ENCODE measurements at places on chromosomes 2 and 18.

DNA sequence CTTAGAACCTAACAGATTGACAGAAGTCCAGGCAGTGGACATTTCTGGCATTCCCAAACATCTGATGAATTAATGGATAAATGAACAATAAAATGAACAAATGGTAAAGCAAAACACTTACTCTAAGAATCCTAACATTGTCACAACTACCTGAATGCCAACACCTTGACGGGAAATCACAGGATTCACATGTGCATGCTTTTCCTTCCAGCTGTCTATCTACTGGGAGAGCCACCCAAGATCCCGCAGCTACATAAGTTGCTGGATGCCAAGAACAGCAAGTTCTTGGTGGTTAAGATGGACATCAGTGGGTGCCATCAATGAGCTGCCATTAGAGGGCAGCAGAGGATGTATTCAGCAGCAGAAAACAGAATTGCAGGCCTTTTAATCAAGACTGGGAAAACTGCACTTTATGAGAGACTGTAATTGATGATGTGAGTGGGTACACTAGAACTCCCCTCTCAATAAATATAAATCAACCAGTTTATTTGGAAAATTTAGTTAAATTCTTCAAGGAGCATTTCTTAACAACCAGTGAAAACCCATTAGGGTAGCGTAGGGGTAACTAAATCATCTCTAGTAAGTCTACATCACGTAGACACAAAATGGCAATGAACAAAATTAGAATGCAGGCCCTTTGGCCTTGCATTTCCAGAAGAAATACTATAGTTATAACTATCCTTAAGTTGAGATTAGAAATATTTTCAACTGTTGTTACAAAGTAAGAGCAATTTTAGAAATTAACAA is 45.6 kb downstream of the SESTD1 start:
- DNase-seq, result no peak

DNA sequence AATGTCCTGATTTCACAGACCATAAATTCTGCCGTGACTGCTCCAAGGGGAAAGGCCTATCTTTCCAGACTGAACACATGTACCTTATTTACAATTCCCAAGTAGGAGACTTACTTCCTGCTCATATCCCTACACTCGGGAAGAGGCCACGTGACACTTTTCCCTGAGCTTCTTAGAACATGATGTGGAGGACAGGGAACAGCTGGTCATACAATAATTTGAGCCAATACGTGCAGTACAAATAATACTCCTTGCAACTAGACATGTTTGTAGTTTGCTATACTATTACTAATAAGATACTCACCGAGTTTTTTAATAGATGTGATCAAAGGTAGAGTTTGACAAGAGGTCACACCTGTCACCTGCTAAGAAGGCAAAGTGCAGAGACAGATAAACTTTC is 256.4 kb downstream of the SP3 start:
- no peak for DNase-seq

- DNase-seq, result no peak
Observed at GRCh38 chr2:134146161-134146560, 107.7 kb upstream of the MGAT5 start.

- no peak for DNase-seq
Observed at GRCh38 chr2:74554820-74555531, 456 bp downstream of the DOK1 start.

- no peak for DNase-seq
Observed at GRCh38 chr2:218832520-218832919, 917 bp upstream of the PRKAG3 start.

GRCh38 chr2:238127165-238128060 is 11.1 kb upstream of the KLHL30 start:
- DNase-seq, result no peak

GRCh38 chr2:208363485-208363884 is 43.1 kb upstream of the PTH2R start:
- DNase-seq, result no peak

DNA sequence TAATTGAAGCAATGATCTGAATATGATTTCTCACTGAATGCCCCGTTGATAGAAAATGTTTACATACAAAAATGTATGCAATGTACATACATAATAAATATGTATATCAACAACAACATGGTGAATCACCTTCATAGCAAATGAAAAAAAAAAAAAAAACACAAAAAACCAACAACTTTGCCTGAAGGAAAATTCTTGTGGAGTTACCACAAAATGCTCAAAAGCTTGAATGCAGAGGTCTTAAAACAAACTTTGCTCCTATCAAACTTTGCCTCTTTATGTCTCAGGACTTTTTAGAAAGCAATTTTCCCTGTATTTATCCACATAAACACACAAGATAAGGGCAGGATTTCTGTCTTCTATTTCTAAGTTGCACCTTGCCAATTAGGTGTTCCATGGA is 92.9 kb upstream of the SIX2 start:
- no peak for DNase-seq

DNA sequence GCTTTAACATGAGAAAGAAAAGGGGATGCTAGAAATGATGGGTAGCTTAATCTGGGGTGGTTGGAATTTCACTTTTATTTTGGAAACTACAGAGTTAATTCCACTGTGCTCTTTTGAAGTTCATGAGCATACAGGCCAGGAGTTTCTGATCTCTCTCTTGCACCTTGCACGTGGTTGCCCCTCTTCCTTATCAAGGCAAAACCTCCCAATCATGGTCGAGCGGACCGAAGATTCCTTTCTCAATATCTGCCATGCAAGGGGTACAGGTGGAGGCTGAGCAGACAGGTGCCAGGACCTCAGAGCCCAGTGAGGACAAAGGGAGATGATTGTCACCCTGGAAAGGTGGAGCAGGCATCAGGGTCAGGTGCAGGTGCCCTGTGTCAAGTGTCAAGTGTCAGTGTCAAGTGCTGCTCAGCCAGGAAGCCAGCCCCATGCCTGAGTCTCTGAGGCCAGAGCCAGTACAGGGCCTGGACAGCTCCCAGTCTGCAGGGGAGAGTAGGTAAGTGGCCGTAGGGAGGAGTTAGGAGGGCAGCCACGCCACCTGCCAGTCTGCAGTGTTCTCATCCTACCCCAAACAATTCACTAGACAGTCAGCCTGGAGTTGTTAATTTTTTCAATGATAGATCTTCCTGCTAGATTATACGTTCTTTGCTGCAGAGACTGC is 42.2 kb downstream of the LPIN1 start:
- DNase-seq, result no peak

DNA sequence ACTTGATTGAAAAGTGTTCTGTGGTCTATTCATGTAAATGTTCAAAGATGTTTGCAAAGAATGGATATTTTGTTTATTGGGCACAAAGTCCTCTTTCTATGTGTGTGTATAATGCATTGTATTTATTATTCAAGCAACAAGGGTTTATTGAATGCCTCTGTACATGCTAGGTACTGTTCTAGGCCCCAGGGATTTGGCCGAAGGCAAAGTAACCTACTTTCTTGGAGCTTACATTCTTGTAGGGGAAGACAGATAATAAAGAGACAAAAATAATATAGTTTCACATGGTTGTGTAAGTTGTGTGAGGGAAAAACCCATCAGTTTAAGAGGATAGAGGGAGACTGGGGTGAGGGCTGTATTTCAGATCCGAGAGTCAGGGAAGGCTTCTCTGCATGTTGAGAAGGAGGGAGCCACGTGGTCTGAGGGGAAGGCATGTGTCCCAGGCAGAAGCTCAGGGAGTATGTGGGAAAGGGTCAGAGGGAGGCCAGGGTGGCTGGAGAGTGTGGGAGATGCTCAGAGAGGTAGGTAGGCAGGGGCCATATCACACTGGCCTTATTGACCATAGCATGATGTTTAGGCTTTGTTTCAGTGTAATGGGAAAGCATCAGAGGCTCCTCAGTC is 40.4 kb upstream of the GPR155 start:
- no peak for DNase-seq

DNA sequence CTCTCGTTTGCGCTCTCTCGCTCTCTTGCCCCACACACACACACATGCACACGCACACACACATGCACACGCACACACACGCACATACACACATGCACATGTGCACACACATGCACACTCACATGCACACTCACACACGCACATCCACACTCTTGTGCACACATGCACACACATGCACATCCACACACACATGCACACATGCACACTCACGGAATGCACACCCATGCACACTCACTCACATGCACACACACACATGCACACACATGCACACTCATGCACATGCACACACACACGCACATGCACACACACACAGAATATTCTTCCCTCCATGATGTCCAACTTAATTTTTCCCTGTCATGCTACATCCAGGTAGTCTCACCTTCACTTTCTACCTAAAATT is 360.1 kb downstream of the DCC start:
- DNase-seq, result no peak

GRCh38 chr18:9453283-9453682 is 22.0 kb upstream of the RALBP1 start:
- DNase-seq, result no peak

DNA sequence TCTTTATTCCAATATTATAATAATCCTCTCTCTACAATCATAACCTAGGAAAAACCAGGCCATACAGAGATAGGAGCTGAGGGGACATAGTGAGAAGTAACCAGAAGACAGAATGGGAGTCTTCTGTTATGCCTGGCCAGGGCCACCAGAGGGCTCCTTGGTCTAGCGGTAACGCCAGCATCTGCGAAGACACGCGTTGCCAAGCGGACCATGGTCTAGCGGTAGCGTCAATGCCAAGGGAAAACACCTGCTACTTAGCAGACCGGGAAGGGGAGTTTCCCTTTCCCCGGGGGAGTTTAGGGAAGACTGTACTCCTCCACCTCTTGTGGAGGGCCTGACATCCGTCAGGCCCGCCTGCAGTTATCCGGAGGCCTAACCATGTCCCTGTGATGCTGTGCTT is 36.6 kb downstream of the ARL6IP6 start:
- DNase-seq, result no peak

GRCh38 chr2:69685321-69686048 is 41.9 kb upstream of the AAK1 start:
- no peak for DNase-seq

DNA sequence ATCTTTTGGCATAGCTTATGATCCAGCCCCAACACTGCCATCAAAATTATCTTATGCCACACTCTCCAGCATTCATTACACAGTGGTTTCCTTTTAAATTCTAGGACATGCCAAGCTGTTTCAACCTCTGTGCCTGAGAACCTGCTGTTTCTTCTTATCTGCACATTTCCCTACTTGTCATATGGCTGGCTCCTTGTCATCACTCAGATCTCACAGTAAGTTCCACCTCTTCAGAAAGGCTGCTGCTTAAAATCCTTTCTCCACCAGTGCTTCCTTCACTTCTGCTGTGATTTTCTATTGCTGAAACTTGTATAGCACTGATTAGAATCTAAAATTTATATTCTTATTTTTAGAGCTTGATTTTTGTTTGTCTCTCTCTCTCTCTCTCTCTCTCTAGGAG is 43.4 kb downstream of the MC4R start:
- DNase-seq, result no peak

DNA sequence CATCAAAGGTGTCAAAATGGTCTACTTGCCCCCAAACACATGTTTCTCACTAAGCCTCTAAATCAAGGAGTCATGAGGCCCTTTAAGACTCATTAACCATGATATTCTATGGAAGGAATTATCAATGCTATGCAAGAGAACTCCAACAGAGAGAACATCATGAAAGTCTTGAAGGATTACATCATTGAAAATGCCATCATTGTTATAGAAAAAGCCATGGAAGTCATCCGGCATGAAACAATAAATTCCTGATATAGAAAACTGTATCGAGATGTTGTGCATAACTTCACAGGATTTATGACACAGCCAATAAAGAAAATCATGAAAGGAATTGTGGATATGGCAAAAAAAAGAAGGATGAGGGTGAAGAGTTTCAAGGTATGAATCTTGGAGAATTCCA is 1363.6 kb upstream of the CDH2 start:
- DNase-seq, result no peak

DNA sequence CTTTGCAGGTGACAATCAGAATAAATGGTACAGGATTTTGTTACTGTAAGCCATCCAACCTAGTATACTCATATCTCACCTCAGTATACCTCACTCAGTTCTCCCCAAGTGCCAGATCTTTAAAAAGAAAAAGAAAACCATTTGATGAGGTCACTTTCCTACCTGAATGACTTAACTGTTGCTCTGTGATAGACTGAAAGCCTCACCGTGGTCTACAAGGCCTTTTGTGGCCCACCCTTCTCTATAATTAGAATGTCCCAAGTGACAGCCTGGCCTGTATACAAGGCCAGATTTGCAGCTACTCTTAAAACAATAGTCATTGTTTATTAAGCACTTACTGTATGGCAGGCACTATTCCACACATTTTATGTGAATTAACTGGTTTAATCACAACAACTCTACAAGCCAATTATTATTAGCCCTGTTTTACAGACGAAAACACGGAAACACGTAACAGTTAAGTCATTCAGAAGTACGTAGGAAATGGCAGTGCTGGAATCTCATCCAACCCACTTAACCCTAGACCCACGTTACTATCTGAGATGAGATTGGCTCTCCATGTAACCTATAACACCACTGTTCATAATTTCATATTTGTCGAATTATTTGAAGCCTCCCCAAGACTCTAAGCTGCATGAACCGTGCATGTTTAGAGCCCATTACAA is 28.3 kb downstream of the PKP4 start:
- no peak for DNase-seq

GRCh38 chr2:8267048-8267447 is 414.8 kb upstream of the ID2 start:
- no peak for DNase-seq

GRCh38 chr2:168224346-168224745 is 23.0 kb downstream of the STK39 start:
- no peak for DNase-seq

DNA sequence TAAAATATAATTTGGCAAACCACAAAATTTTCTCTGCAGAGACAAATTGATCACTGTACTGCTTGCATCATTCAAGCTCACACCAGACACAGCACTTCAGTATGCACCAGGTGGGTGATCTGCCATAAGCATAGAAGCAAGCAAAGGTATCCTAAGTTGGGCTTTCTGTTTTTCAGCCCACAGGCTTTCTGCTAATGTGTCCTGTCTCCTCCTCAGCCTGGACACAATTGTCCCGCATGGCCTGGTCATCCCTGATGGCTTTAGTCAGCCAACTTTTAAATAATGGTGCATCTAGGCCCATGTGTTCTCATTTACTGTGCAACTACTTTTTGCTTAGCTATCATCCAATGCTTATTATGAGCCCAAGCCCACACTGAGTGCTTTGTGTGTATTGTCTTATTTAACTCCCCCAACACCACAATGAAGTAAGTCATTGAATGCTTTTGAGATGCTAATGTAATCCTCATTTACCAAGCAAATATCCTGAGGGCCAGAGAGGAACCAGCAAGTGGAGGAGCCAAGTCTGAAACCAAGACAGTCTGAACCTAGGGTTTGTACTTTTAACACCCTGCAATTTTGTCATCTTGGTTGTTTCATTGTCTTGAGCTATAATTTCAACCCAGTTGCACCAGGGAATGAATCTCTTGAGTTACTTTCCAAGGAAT is 111.2 kb upstream of the SETBP1 start:
- DNase-seq, result no peak

GRCh38 chr18:46042571-46043123 is 29.4 kb downstream of the PSTPIP2 start:
- DNase-seq, result no peak

- DNase-seq, result no peak
Observed at GRCh38 chr2:7029291-7030059, 112.3 kb downstream of the RNF144A start.
